Tibial artery (tissue), 4 donors: ENCODE measurements at places on chromosomes 16 and 17.
A peak's percentile ranks its signal among the peaks of the same experiment; 100 is the strongest.

GRCh38 chr17:78644224-78644623, 67.0 kb upstream of the DNAH17 start:
- no peak for DNase-seq
- no peaks in the 10 kb centered on the region for H3K36me3 ChIP-seq
- no peaks in the 10 kb centered on the region for H3K4me1 ChIP-seq
- no peak overlapping the region for H3K4me3 ChIP-seq

DNA sequence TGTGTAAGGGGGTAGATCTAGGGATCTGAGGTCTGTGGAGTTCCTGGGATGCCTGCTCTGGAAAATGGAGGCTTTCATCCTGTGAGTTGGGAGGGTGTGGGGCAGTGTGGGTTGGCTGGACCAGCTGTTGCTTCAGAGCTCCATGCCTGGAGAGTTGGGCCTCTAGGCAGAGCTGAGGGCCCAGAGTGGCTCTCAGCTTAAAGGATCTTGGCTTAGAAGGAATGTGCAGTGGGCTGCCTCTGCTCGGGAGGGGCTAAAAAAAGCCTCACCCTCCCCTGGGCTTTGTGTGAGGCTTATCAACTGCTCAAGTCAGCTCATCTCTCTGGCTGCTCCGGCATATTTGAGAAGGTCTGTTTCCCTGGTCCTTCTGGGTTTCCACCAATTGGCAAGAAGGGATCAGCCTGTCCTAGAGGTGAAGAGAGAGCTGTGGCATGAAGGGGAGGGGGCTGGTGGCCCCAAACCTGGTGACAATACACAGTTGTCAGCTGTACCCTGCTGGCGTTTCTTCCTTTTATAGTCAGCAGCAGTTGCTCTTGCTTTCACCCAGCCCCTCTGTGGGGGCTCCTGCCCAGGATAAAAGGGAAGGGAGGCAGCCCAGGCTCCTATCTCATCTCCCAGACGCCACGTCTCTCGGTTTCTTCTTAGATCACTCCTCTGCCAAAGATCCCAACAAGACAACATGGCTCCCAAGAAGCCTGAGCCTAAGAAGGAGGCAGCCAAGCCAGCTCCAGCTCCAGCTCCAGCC, at the start of gene MYL4:
MYL4 (plus strand) TSS at position 605 of the 745 bp plus-strand sequence; CDS start at position 680, 75 bp downstream.
- H3K36me3 ChIP-seq = no peaks in the 10 kb centered on the region
- H3K4me1 ChIP-seq = peaks cover 28% of the 10 kb centered on the region
- H3K27ac ChIP-seq = no peak within 1 kb of the TSS
- no peak for DNase-seq
- no peak within 1 kb of the TSS for H3K4me3 ChIP-seq

DNA sequence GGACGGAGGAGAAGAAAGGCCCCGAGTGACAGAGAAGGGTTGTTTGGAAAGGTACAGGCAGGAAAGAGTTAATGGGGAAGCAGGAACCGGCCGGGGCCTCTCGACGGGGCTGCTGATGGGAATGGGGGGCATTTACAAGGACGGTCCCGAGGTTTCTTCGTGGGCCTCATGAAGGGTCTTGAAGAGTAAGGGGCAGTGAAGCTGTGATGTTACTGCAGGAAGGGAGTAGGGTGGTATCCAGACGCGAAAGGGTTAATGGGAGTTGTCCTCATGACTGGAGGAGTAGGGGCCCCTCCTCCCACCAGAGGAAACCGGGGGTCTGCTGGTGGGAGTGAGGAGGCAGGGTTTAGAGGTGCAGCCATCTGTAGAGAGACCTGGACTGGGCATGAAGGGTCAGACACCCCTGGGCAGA, 481 bp downstream of the PDK2 start:
- H3K27me3 ChIP-seq = no peaks in the 10 kb centered on the region
- H3K4me1 ChIP-seq = peaks cover 20% of the 10 kb centered on the region
- H3K4me3 ChIP-seq = peak overlapping the region; percentile 77
- no peak for DNase-seq
- peak overlapping the region; percentile 96 for H3K27ac ChIP-seq

DNA sequence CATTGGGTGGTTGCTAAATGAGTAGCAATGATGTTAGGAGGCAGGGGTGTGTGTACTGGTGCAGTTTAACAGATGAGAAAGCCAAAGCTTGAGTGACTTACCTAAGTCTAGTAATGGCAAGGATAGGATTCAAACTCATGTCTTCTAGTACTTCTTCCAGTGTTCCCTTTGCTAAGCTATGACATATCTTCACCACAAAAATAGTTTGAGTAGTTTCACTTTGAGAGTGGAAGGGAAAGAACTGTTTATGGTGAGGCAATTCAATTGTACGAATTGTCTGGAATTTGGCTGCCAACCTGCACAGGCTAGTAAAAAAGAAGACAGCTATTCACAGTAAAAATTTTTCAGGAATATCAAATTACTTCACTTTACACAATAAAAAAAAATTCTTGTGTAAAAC, 138.0 kb downstream of the NLK start:
- H3K4me3 ChIP-seq = no peak overlapping the region
- DNase-seq = no peak
- no peak overlapping the region for H3K27ac ChIP-seq

DNA sequence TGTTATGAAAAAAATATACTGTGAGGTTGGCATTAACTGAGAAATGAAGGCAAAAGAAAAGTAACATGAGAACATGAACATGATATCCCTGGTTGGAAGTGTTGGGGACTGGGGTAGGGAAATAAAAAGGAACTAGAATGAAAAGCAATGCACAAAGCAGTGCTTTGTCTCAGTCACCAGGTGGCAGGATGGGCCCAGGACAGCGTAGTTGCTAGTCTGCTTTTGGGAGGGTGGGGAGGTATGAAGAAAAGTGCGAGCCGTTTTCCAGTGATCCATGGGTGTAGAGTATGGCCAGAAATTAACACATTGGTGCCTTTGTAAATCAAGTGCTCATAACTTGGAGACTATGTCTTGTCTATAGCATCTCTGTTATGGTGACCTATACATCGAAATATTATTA, 662.5 kb upstream of the SALL1 start:
- H3K4me3 ChIP-seq = no peak overlapping the region
- H3K4me1 ChIP-seq = no peaks in the 10 kb centered on the region
- H3K36me3 ChIP-seq = no peaks in the 10 kb centered on the region
- no peak overlapping the region for H3K27ac ChIP-seq

DNA sequence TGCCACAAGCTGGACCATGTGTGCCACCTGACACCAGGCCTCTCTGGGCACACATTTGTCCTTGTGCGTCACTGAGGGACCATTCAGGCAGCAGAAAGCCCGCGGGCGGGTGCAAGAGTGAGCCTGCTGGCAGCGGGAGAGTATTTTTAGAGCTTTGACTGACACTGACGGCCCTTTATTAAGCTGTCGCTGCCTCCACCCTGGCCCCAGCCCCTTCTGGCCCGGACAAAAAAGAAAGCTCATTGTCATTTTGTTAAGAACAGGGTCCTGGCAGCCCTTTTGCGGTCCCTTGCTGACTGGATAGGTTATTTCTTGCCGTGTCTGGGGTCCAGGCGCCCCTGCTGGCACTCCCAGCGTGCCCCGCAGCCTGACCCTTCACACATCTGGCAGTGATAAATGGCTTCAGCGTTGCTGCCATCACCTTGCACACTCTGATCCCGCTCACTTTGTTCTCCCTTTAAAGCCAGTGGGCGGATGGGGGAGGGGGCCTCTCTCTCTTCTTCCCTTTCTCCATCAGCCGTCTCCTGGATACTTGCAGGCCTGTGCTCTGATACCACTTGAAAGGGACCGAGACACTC, 78.4 kb upstream of the NKD1 start:
- no peaks in the 10 kb centered on the region for H3K4me1 ChIP-seq
- H3K27ac ChIP-seq = no peak overlapping the region

DNA sequence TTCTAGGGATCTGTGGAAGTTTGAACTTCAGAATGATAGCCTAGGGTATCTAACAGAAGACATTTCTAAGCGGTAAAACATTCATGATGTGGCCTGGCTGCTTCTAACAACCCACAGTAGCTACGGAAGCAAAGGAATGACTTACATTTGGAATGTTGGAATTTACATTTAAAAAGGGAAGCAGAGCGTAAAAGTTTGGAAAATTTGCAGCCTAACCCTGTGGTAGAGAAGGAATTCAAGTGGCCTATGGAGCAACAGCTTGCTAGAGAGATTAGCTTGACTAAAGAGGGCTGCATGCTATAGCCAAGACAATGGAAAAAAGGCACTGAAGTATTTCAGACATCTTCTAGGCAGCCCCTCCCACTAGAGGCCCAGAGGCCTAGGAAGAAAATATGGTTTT, 50.1 kb downstream of the HNF1B start:
- H3K4me1 ChIP-seq = no peaks in the 10 kb centered on the region
- H3K27me3 ChIP-seq = peaks cover 21% of the 10 kb centered on the region
- no peak overlapping the region for H3K27ac ChIP-seq
- DNase-seq = no peak
- H3K4me3 ChIP-seq = no peak overlapping the region

DNA sequence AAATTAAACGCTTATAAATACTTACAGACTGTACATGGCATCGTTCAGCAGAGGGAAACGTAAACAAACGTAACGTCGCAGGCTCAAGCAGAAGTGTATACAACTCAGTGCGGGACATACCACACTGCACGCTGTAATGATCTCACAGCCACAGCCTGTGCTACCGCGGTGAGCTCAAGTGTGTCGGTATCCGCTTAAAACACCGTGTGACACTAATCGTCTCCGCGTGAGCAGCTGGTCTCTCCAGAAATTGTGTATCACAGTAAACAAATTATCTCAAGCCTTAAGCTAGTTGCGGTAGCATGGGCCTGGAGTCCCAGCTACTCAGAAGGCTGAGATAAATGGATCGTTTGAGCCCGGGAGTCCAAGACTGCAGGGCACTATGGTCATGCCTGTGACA, 115.3 kb downstream of the ANKRD11 start:
- no peaks in the 10 kb centered on the region for H3K4me1 ChIP-seq
- no peak overlapping the region for H3K27ac ChIP-seq
- DNase-seq = no peak
- H3K36me3 ChIP-seq = peaks cover 8% of the 10 kb centered on the region

GRCh38 chr17:17445925-17446665, 30.7 kb upstream of the MED9 start:
- DNase-seq = no peak
- no peak overlapping the region for H3K27ac ChIP-seq
- H3K36me3 ChIP-seq = no peaks in the 10 kb centered on the region
- H3K4me3 ChIP-seq = no peak overlapping the region

GRCh38 chr17:77501751-77502625, 361.2 kb downstream of the SEC14L1 start:
- peaks cover 40% of the 10 kb centered on the region for H3K36me3 ChIP-seq
- no peak overlapping the region for H3K27ac ChIP-seq
- no peaks in the 10 kb centered on the region for H3K27me3 ChIP-seq
- no peak overlapping the region for H3K4me3 ChIP-seq

DNA sequence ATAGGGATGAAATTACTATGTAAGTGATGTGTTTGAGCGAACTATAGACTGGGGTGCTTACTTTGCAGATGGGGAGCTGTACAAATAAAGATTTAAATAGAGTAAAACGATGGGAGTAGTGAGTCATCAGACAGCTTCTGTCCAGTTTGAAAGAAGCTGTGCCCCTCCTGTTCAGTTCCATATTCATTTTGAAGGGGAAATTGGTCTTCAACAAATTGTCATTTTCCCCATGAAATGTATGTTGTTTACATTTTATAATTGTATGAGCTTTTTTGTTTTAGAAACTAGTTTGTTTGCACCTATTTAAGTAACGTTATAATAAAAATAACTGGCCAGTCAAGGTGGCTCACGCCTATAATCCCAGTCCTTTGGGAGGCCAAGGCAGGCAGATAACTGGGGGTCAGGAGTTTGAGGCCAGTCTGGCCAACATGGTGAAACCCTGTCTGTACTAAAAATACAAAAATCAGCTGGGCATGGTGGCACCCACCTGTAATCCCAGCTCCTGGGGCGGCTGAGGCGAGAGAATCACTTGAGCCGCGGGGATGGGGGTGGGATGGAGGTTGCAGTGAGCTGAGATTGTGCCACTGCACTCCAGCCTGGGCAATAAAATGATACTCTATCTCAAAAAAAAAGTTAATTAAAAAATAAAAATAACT, 20.2 kb downstream of the SEC14L1 start:
- DNase-seq = no peak
- no peak overlapping the region for H3K4me3 ChIP-seq
- H3K36me3 ChIP-seq = no peaks in the 10 kb centered on the region

DNA sequence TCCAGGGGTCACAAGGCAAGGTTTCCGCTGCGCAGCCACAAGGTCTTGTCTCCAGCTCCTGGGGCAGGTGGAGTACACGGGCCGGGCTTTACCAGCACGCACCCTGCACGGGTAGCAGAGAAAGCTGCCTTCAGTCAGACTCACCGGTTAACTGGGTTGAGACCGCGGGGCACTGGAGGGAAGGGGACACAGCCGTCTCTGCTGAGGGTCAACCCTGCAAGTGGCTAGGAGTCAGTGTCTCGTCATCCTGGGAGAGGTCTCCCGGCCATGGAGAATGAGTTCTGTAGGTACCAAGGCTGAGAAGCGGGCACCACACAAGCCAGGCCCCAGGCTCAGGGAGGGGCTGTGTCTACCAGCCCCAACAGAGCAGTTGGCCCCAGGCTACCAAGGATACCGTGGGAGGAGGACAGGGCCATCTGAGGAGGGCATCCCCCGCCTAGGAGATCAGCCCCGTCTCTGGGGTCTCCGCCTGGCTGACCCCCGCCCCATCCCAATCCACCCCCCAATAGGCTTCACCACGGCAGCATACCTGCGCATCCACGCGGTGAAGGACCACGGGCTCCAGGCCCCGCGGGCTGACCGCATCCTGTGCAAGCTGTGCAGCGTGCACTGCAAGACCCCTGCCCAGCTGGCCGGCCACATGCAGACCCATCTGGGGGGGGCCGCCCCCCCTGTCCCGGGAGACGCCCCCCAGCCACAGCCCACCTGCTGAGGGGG, 2.8 kb upstream of the PRRT2 start:
- peaks cover 11% of the 10 kb centered on the region for H3K36me3 ChIP-seq
- no peaks in the 10 kb centered on the region for H3K27me3 ChIP-seq
- peak overlapping the region; percentile 0 for H3K4me3 ChIP-seq
- H3K27ac ChIP-seq = peak overlapping the region; percentile 90
- H3K4me1 ChIP-seq = peaks cover 18% of the 10 kb centered on the region
- peak; percentile 75 for DNase-seq

- peak within 1 kb of the TSS; percentile 98 for H3K4me3 ChIP-seq
- H3K27ac ChIP-seq = peak within 1 kb of the TSS; percentile 95
- peak; percentile 95 for DNase-seq
Observed at GRCh38 chr16:19113577-19114358, at the start of gene ITPRIPL2. Gene ITPRIPL2, plus strand, starts transcription at chr16:19113964. Its CDS starts 498 bp downstream, at chr16:19114462.

DNA sequence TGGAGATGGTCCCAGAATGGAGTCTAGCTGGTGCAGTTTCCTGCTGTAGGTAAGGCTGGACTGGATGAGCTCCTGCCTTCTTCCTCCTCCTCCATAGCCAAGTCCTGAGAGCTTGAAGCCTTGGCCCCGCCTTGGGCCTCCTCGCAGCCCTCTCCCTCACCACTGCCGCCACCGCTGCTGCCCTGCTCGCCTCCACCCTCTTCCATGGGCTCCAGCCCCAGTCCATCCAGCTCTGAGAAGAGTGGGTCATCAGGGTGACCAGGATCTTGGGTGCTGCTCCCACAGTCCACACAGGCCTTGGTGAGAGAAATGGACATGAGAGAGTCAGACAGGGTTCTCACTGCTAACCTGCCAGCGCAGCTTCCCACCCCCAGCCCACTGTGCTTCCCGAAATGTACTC, 11.2 kb downstream of the PER1 start:
- H3K4me1 ChIP-seq = peaks cover 51% of the 10 kb centered on the region
- no peak overlapping the region for H3K4me3 ChIP-seq
- peaks cover 67% of the 10 kb centered on the region for H3K36me3 ChIP-seq

- H3K27me3 ChIP-seq = peaks cover 99% of the 10 kb centered on the region
- H3K36me3 ChIP-seq = no peaks in the 10 kb centered on the region
- peaks cover 54% of the 10 kb centered on the region for H3K4me1 ChIP-seq
- no peak for DNase-seq
- H3K27ac ChIP-seq = no peak overlapping the region
Observed at GRCh38 chr17:48612854-48613691, 2.0 kb downstream of the HOXB8 start.

GRCh38 chr17:49842371-49842770, 5.5 kb downstream of the TAC4 start:
- H3K36me3 ChIP-seq = no peaks in the 10 kb centered on the region
- no peak overlapping the region for H3K4me3 ChIP-seq
- no peaks in the 10 kb centered on the region for H3K27me3 ChIP-seq
- peak; percentile 15 for DNase-seq
